ENCODE measurements at places on chromosomes 16 and 17.

DNA sequence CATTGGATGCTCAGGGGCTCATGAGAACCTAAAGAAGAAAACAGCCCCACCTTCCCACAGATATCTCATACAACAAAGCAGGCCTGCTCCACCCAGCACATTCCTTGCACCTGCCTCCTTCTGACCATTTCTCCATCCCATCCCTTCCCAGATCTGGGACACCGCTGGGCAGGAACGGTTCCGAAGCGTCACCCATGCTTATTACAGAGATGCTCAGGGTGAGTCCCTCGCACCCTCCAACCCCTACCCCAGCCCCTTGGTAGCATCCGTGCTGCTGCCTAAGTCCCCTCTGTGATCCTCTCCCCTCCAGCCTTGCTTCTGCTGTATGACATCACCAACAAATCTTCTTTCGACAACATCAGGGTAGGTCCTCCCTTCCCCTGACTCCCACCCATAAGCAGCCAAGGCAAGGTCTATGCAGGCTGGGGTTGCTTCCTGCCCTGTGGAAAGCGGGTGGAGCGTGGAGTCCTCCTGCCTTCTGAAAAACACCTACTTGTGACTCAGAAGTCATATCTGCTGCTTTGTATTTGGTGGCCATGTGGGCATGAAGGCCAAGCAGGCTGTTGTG is 5.4 kb upstream of the NHERF1 start:
- DNase-seq, result no peak

- no peak for DNase-seq
Measured at GRCh38 chr17:8707332-8708024, 37.2 kb downstream of the CCDC42 start.

DNA sequence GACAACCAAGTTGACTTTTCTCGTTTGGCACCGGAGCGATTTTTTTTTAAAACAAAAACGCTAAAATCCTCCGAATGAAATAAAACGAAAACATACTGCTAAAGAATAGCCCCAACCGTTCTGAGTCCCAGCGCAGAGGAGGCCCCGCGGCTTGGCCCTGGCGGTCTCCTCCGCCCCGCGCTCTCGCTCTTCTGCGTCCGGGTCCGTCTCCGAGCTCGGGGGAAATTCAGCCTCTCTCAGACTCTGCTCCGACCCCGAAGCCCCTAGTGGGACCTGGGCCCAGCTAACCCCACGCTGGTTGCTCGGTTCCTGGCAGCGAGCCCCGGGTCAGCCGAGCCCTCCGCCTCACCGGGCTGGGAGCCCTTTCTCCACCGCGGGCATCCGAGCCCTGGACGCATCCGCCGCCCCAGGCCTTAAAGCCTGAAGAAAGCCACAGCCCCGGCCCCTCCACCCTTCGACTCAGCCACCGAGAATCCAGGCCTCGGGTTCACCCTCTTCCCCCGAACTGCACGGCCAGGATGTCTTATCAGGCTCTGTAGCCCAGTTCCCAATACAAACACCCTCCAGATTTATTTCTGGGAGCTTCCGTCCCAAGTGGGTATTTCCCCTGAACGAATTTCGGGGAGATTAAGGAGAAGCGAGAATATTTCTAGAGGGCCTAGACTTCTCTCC is 1.2 kb downstream of the TBX2 start:
- DNase-seq, result no peak

GRCh38 chr17:8192070-8192815 is 2.3 kb upstream of the BORCS6 start:
- peak; percentile 90 for DNase-seq

GRCh38 chr17:78375401-78376151 is 2.9 kb upstream of the PGS1 start:
- DNase-seq, result peak; percentile 31

- DNase-seq, result no peak
Measured at GRCh38 chr16:67664258-67664657, 2.3 kb downstream of the ENKD1 start.

DNA sequence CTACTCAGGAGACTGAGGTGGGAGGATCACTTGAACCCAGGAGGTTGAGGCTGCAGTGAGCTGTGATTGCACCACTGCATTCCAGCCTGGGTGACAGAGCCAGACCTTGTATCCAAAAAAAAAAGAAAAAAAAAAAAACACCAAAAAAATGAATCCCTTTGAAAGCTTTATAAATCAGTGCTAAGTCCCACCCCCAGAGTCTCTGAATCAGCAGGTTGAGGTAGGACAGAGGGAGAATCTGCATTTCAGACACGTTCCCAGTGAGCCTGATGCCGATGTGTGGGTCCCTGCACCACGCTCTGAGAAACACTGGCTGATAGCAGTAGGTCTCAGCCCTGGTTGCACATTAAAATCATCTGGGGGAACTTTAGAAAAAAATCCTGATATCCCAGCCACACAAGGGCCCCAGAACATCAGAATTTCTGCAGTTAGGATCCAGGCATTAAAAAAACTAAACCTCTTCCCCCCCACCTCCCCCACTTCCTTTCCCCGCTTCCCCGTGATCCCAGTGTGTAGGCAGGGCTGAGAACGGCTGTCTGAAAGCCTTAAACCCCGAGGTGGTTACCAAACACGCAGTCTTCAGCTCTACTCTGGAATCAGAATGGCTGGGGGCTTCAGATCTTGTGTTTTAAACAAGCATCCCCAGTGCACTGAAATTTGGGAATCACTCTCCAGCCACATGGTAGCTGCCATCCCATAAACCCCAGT is 27.3 kb upstream of the GPRC5B start:
- DNase-seq, result no peak

DNA sequence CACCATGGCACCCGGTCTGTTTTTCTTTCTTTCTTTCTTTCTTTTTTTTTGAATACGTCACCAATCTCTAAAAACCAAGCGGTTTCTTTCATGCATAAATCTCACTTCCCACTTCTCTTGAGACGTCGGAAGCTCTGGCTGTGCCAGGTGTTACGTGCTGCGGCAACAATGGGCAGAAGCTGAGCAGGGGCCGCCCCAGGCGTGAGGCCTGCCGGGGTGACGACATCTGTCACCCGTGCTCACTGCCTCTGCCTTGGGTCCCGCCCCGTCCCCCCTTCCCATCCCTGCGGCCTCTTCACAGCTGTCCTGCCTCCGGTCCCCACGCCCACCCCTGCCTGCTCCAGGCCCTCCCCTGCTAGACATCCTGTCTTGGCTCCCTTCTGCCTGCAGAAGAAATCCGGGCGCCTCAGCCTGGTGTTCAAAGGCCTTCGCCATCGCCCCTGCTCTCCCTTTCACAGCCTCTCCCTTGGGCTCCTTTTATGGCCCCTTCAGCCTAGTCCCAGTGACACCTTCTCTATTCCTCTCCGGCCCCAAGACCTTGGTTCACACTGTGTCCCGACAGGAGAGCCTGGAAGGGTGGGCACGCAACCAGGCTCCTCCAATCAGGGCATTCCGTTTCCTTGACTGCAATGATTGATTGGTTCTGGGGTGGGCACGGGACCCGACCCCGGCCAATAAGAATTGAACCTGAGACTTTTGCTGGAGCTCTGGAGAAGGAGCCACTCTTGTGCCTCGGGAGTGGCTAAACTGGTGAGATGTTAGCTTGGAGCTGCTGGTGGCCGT is 4.8 kb downstream of the P2RX1 start:
- DNase-seq, result peak; percentile 44

GRCh38 chr16:78298986-78299385 is 199.5 kb downstream of the WWOX start:
- no peak for DNase-seq

DNA sequence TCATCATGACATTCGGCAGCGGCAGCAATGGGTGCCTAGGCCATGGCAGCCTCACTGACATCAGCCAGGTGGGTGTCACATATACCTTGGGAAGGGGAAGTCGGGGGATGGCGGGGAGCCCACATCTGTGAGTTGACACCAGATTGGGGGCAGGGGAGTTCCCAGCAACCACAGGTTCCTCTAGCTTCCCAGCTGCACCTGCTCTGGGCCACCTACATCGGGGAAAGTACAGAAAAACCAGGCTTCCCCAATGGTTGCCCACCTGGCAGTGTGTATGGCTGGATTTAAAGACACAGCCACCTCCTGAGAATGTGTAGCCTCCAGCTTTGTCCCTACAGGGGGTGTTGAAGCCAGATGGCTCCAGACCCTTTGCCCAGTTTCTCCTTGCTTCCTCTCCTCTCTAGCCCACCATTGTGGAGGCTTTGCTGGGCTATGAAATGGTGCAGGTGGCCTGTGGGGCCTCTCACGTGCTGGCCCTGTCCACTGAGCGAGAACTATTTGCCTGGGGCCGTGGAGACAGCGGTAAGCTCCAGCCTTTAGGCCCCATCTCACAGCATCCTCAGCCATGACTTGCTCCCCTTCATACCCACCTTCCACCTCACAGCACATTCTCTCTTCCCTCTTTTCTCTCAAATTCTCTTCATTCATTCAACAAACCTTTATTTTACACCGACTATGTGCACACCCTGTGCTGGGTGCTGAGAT is 5.0 kb upstream of the TRAF4 start:
- DNase-seq, result no peak

DNA sequence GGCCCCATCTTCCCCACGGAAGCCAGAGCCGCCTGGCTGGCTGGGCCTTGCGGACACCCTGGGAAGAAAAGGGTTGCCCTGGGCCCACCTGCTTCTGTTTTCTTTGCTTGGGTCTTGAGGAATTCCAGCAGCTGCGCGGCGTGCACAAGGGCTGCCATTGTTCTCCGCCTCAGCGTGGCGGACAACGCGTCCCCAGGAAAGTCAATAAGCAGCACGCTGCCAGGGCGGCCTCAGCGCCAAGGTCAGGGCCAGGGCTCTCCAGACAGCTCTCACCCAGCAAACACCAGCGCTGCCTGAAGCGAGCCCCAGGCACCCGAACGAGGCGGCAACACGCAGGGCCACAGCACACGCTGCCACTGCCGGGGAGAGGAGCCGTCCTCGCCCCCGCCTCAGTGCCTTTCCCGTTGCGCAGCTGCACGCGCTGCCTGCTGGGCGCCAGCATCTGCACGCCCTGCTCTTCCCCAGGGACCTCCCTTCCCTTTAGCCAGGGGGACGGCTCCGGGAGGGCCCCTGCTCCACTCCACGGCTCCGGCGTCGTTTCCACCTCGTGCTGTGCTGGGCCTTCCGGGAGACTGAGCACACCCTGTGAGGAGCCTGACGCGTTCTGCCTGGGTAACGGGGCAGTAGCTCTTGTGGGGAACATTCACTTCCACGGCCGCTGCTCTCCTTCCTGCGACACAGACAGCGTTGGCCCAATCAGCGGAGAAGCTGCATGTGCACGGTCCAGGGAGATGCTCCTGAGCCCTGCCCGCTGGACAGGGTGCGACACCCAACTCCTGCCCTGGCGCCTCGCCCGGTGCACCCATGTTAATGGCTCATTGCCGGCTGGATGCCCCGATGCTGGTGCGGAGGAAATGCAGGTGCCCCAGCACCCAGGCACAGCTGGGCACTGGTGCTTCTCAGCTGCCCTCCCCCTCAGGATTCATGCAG is 57.8 kb downstream of the LMF1 start:
- DNase-seq, result no peak

DNA sequence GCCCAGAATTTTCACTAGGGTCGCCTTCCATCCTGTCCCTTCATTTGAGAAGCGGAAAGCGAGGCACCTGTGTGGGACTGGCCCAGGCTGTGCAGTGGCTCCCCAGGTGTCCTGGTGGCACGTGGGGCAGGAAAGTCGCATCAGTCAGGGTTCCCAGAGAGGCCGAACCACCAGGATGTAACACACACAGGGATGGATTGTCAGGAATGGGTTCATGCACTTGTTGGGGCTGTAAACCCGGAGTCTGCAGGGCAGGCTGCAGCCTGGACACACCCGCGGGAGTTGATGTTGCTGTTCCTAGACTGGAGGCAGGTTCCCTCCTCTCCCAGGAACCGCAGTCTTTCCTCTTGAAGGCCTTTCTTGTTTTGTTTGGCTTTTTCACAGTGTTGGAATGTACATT is 30.7 kb upstream of the RPTOR start:
- DNase-seq, result no peak

DNA sequence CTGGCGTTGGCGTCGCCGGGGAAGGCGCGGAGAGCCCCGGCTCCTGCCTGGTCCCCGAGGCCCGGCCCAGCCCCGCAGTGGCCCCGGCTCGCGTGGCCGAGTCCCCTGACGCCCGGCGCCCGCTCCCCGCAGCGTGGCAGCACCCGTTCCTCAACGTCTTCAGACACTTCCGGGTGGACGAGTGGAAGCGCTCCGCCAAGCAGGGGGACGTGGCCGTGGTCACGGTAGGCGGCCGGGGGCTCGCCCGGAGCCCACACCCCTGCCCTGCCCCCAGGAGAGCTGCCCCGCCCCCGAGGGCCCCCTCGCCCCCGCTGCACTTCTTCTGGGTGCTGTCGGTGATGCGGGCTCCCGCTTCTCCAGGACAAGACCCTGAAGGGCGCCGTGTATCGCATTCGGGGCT is 466 bp downstream of the WDR90 start:
- no peak for DNase-seq

GRCh38 chr16:84680165-84680842 is 19.5 kb upstream of the USP10 start:
- no peak for DNase-seq

DNA sequence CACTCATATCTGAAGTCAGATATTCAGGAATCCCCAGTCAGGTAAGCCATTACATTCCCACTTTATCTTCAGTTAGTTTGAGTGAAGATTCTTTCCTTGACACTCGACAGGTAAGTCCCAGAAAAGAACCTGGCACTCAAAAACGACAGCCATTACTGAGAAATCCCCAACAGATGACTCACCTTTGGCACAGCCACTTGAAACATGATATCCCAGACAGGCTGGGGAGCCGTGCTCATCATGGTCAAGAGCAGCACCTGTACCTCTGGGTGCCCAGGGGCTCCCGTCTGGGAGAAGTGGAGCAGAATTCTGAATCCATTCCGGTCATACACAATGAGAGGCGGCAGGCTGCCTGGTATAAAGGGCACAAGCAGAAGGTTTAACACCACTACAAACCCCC is 16.8 kb upstream of the COG7 start:
- DNase-seq, result no peak

GRCh38 chr16:50800074-50800473 is 58.2 kb downstream of the CYLD start:
- DNase-seq, result no peak

DNA sequence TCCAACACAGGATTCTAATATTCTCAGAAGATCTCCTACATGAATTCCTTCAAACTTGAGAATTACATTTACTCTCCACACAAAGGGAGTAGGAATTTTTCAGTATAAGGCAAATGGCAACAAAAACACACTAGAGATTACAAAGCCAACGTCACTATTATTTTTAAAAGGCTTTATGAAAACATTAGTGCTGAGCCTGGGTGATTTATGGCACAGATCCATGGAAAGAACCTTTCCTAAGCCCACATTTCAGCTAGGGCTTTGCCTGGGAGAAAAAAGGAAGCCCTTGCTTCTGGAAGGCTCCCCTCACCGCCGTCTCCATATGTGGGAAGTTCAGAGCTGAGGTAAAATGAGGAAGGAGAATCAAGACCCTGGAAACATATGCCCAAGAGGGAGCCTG is 499.4 kb upstream of the HSBP1 start:
- DNase-seq, result no peak

GRCh38 chr17:74130841-74131240 is 72.6 kb upstream of the RPL38 start:
- DNase-seq, result no peak

GRCh38 chr16:31129568-31130335 is 5.8 kb downstream of the PRSS8 start:
- no peak for DNase-seq

DNA sequence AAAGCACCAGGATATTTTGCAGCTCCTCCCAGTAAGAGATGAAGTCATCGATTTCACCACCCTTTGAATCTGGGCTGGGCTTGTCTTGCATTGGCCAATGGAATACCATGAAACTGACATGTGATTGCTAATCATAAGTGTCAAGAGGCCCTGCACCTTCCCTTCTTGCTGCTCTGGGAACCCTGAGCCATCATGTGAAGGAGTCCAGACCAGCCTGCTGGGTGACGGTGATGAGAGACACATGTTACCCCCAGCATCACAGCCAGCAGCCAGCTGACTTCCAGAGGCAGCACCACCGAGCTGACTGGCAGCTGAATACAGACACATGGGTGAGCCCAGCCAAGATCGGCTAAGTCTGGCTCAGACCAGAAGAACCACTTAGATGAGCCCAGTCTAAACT is 43.6 kb upstream of the CACNG4 start:
- no peak for DNase-seq

Data from colonic mucosa (tissue), 4 donors.